ENCODE measurements at places on chromosomes 4 and X. TPM values are rescaled to one million over a fixed set of nuclear protein-coding genes. Genes with fewer than 3 reads are reported as not detected.

The USP17L20 gene
- not detected for polyA plus RNA-seq

The UBA6 gene
- polyA plus RNA-seq: 52.3 TPM

The DMRTC1 gene
- 1.0 TPM for polyA plus RNA-seq

The SCFD2 gene
- polyA plus RNA-seq: 15.6 TPM

The TEX13B gene
- polyA plus RNA-seq: not detected

The PCDH18 gene
- 25.9 TPM for polyA plus RNA-seq

The C4orf50 gene
- polyA plus RNA-seq: 2.9 TPM

The PABPC1L2A gene
- polyA plus RNA-seq: 12.1 TPM

The RTL9 gene
- 2.5 TPM for polyA plus RNA-seq

The ERVMER34-1 gene
- 1.1 TPM for polyA plus RNA-seq

The WDR13 gene
- 137 TPM for polyA plus RNA-seq

The HADH gene
- 51.2 TPM for polyA plus RNA-seq

The HSD17B10 gene
- polyA plus RNA-seq: 96.6 TPM

The TSPAN6 gene
- polyA plus RNA-seq: 65.8 TPM

The SOX3 gene
- 4.5 TPM for polyA plus RNA-seq

The CFAP47 gene
- 3.6 TPM for polyA plus RNA-seq

The OTUD6A gene
- not detected for polyA plus RNA-seq

The ATP1B4 gene
- polyA plus RNA-seq: 0.11 TPM

The AMOT gene
- 42.2 TPM for polyA plus RNA-seq

The CENPVL1 gene
- 7.1 TPM for polyA plus RNA-seq

The EDA2R gene
- 3.0 TPM for polyA plus RNA-seq

The PI4K2B gene
- 7.2 TPM for polyA plus RNA-seq

The ANTXR2 gene
- 35.3 TPM for polyA plus RNA-seq

The NUDT11 gene
- polyA plus RNA-seq: 51.9 TPM

The KLHL34 gene
- 0.67 TPM for polyA plus RNA-seq

The VCX2 gene
- not detected for polyA plus RNA-seq

The GNRHR gene
- 0.89 TPM for polyA plus RNA-seq

The RADX gene
- 10.8 TPM for polyA plus RNA-seq

The DSPP gene
- 0.05 TPM for polyA plus RNA-seq

The PWWP3B gene
- polyA plus RNA-seq: 1.3 TPM

The CAMK2D gene
- 88.3 TPM for polyA plus RNA-seq

The TNIP3 gene
- polyA plus RNA-seq: 1.7 TPM

The SOWAHD gene
- polyA plus RNA-seq: 1.1 TPM

The XPNPEP2 gene
- 0.87 TPM for polyA plus RNA-seq

The HAND2 gene
- 0.21 TPM for polyA plus RNA-seq

The SCRG1 gene
- 90.0 TPM for polyA plus RNA-seq

The UGT2B15 gene
- not detected for polyA plus RNA-seq

The CXCL8 gene
- 1.1 TPM for polyA plus RNA-seq

The CNGA2 gene
- polyA plus RNA-seq: not detected

The PDCL2 gene
- not detected for polyA plus RNA-seq

The SPANXD gene
- not detected for polyA plus RNA-seq

The ERAS gene
- polyA plus RNA-seq: 0.73 TPM

The ENPP6 gene
- 30.4 TPM for polyA plus RNA-seq

The WDFY3 gene
- 60.5 TPM for polyA plus RNA-seq

The TENM3 gene
- 41.2 TPM for polyA plus RNA-seq

The CLGN gene
- polyA plus RNA-seq: 9.6 TPM

The CSAG2 gene
- not detected for polyA plus RNA-seq

The CXCL3 gene
- 1.7 TPM for polyA plus RNA-seq

The FAM9B gene
- 0.38 TPM for polyA plus RNA-seq

The ZNF81 gene
- polyA plus RNA-seq: 5.6 TPM

The STATH gene
- not detected for polyA plus RNA-seq

The FGFBP2 gene
- polyA plus RNA-seq: 0.44 TPM

The CABS1 gene
- 0.11 TPM for polyA plus RNA-seq

The CENPU gene
- 16.9 TPM for polyA plus RNA-seq

The UGT2A1 gene
- polyA plus RNA-seq: 0.47 TPM

The FAM47A gene
- not detected for polyA plus RNA-seq

The S100G gene
- 0.36 TPM for polyA plus RNA-seq

The PRRG3 gene
- 16.0 TPM for polyA plus RNA-seq

The TMPRSS11D gene
- not detected for polyA plus RNA-seq

All from spinal cord (tissue), 10 donors.